M059J (cell line): ENCODE measurements at places on chromosomes 7 and 10.
A peak's percentile ranks its signal among the peaks of the same experiment; 100 is the strongest.

- DNase-seq = peak; percentile 6
Measured at GRCh38 chr7:85529201-85529600, 342.3 kb upstream of the SEMA3D start.

DNA sequence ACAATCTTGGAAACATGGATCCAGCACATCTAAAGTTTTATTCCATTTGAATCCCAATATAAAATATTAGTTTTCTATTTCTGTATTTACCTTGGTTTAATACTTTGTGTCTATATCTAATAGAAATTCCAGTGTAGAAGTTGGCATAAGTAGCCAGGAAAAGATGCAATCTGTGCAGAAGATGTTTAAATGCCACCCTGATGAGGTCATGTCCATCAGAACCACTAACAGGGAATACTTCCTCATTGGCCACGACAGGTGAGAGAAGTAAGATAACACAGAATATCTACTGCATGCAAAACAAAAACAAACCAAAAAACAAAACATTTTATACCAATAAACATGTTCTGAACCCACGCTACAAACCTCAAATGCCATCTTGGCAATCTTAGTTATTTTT, 15.7 kb downstream of the PLEKHS1 start:
- no peak for DNase-seq

DNA sequence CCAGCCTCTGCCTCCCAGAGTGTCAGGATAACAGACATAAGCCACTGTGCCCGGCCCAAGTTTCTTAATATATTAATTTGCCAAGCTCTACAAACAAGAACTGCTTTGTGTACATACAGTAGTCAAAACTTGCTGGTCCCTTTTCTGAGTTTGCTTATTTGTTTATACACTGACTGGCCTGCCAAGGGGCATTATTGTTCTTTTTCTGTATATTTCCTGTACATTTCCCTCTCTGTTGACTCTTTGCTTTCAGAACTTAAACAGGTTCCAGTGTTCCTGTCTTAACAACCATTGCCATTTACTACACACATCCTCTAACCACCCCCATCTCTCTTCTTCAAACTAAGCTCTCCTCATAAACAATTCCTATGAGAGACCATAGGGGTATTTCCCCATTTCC, 61.5 kb upstream of the RPA3 start:
- DNase-seq = no peak

DNA sequence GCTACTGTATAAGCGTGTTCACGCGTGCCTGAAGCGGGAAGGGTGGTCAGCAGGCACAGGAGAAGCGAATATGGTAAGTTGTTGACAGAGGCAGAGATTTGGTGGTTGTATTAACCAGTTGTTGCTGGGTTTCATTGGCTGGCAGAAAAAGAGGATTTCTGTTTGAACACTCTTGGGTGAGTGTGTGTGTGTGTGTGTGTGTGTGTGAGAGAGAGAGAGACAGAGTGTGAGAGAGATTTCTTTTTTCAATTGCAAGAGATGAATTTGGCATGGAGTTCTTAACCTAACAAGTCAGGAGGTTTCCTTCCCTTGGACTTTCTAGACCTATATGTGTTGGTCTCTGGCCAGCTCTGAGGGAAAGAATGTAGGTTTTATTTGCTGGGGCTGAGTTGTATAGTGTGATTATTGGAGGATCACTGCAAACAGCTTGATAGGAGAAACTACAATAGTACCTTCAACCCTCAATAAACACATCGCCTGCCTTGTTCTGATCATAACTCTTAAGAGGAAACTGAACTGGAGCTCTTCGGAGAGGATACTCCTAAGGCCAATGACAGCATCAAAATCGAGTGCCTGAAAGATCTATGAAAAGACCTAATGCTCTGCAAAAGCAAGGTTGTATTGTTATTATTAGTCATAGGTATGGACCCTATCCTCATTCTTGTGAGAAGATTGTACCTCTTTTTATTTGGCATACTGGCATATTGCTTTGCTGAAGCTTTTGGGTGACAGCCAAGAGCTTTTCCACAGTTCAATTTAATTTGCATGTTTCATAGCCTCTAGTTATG, 1.2 kb downstream of the MCU start:
- DNase-seq = peak; percentile 57
